Bronchial smooth muscle cell (primary cell): ENCODE measurements at places on chromosomes 5 and 9. TPM values are rescaled to one million over a fixed set of nuclear protein-coding genes. Genes with fewer than 3 reads are reported as not detected.

The SLCO6A1 gene
- total RNA-seq, result not detected in 2 replicates

The P4HA2 gene
- 199 and 465 TPM in 2 replicates for total RNA-seq

The AIF1L gene
- total RNA-seq, result 0.16 and 6.8 TPM in 2 replicates

The POU5F2 gene
- total RNA-seq, result 0.43 and 0.63 TPM in 2 replicates

The LTC4S gene
- total RNA-seq, result 0.94 and 1.3 TPM in 2 replicates

The ORM1 gene
- total RNA-seq, result not detected in 2 replicates

The ALDOB gene
- not detected in 2 replicates for total RNA-seq

The ADRB2 gene
- total RNA-seq, result under 0.01 and 0.32 TPM in 2 replicates

The PCDHB13 gene
- 0.32 and 0.94 TPM in 2 replicates for total RNA-seq

The TNPO1 gene
- total RNA-seq, result 193 and 442 TPM in 2 replicates

The ZDHHC11 gene
- 0.47 and 3.3 TPM in 2 replicates for total RNA-seq

The COL23A1 gene
- under 0.01 TPM in 1 of 2 replicates, not detected in the other for total RNA-seq

The GPRIN1 gene
- total RNA-seq, result 1.8 and 3.2 TPM in 2 replicates

The NUP155 gene
- 18.6 and 19.9 TPM in 2 replicates for total RNA-seq

The PHF24 gene
- total RNA-seq, result 0.09 and 0.16 TPM in 2 replicates

The OR2Y1 gene
- not detected in 2 replicates for total RNA-seq

The FKTN gene
- 12.9 and 18.3 TPM in 2 replicates for total RNA-seq
